GM12878 (cell line): ENCODE measurements at places on chromosomes 3 and 15.

- DNase-seq = no peak
Observed at GRCh38 chr3:33001889-33002288, 50.4 kb downstream of the CCR4 start.

DNA sequence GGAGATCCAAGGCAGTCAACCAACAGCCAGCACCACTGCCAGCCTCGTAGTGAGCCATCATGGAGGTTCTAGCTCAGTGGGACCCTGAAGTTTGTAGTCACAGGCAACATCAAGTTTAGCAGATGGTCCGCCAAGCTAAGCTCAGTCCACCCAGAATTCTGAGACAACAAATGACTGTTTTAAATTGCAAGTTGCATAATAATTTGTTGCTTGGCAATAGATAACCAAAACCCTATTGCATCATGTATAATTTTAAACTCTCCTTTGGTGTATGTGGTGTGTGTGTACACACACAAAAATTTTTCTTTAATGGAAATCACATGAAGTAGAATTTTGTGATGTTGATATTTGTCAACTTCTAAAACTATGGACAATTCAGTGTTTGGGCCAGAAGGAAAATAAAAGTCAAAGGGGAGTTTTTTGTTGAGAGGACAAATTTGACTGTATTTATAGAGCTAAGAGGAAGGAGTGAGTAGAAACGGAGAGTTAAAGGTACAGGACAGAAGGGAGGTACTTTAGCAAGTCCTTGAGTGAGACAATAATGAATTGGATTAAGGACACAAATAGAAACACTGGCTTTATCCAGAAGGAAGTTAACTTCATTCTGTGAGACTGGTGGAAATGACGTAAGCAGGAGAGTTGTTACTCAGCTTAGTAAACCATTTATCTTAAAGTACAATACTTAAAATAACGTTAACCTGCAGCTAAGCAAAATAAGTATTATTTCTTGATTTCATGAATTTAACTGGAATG lies 83.6 kb downstream of the NCEH1 start:
- no peak for DNase-seq

GRCh38 chr3:141255137-141255845 lies 23.7 kb downstream of the PXYLP1 start:
- DNase-seq = no peak

DNA sequence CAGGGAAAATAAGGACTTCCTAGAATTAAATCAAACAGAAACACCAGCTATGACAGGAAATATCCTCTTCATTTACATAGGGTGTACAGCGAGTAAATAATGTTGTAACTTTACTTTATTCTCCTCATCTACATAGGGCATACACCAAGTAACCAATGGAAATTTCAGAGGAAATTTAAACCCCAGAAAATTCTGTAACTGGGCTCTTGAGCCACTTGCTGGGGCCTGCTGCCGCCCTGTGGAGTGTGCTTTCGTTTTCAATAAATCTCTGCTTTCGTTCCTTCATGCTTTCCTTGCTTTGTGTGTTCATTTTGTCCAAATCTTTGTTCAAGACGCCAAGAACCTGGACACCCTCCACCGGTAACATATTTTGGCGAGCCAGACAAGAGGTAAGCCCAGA lies 990.4 kb upstream of the CADM2 start:
- no peak for DNase-seq

DNA sequence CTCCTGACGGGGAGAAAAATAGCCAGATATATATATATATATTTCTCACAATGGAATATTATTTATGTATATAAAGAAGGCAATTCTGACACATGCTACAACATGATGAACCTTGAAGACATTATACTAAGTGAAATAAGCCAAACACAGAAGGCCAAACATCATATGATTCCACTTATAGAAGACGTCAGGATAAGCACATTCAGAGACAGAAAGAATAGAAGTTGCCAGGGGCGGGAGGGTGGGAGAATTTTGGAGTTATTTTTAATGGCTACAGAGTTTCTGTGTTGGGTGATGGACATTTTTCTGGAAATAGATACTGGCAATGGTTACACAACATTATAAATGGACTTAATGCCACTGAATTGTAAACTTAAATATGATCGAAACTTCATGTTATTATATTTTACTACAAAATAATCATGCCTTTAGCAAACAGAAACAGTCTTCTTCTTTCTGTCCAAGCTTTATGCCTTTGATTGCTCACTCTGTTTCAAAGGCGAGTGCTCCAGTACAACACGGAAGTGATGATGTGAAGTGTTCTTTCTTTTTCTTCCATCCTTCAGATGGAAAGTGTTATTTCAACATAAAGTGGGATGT lies 514.0 kb downstream of the OCA2 start:
- DNase-seq = no peak

- no peak for DNase-seq
Observed at GRCh38 chr3:104428337-104428925, 938.3 kb upstream of the ALCAM start.

- no peak for DNase-seq
Observed at GRCh38 chr3:148698190-148698810, 597 bp downstream of the AGTR1 start.

DNA sequence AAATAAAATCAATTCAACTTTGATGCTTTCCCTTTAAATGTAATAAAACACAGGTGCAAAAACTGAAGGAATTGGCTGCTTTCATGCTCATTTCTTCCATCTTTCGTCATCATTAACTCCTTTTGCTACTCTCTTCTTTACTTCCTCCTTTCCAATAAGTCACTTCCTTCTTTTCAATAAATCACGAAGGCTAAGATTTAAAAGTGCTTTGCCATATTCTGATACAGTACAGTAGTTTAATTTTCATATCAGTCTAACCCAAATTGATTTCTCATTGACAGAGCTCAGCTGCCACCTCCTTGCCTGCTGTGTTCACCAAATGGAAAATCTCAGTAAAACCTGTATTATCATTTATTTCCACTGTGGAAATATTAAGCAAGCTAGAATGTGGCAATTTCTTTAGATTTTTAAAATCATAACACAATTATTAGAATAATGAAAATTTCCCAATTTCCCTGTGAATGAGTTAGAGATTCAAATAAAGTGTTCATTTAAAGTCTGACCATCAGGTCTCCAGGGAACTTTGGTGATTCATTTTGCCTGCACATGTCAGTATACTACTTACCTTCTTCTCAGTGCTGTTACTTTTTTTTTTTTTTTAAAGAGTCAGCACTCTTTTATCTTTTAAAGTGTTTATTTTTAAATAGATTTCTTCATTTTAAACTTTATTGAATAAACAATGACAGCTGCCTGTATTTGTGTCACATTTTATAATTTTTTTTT lies 41.6 kb downstream of the NANOGP8 start:
- no peak for DNase-seq
